ENCODE measurements at places on chromosomes 5 and 9.
A peak's percentile ranks its signal among the peaks of the same experiment; 100 is the strongest.

GRCh38 chr5:58156973-58157701 is 302.7 kb downstream of the PLK2 start:
- no peak for DNase-seq

DNA sequence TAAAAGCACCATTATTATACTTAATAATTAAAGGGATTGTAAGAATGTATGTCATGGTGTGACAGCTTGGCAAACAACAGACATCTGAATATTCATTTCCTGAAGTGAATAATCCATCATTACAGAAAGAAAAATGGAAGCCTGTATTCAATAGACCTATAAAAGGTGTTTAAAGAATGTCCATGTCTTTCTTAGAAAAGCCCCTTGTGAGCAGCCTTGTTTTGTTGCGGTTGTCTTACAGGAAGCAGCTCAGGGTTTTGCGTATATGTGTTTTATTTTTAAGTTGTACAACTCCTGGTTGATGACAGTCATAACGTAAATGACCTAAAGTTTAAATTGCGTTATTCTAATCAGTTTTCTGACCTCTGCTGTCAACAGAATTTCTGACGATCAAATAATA is 53.8 kb downstream of the CAST start:
- no peak for DNase-seq

DNA sequence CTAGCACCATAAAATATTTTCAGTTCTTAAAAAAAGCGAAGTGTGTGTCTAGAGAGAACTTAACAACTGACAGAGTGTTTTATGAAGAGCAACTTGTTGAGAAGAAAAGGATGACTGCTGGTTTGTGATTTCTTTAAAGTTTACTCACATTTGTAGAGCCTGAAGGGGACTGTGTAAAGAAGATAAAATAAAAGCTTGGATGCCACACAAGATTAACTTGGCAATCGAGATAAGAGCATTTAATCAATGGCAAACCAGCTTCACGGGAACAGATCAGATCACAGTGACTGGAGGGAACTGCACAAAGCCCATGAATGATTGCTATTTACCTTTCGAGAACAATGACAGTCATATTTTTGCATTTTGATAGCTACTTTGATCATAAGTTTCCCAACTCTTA is 2013.1 kb upstream of the CDH9 start:
- no peak for DNase-seq

DNA sequence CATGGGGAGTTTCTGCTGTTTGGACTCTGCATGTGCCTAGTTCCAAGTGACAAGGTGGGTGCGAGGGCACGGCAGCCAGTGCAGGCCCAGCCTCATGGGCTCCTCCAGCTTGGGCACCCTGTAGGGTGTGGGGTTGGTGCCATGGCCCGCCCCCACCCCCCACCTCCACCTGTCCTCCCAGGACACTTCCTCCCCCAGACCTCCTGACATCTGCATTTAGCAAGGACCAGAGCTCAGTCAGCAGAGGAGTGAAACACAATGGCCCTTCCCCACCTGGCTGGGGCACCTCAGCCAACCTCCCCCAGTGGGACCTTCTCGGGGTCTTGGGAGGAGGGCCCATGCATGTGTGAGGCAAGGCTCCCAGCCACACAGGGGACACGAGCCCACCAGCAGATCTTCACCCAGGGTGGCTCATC is 1.9 kb upstream of the NKD2 start:
- peak; percentile 8 for DNase-seq

DNA sequence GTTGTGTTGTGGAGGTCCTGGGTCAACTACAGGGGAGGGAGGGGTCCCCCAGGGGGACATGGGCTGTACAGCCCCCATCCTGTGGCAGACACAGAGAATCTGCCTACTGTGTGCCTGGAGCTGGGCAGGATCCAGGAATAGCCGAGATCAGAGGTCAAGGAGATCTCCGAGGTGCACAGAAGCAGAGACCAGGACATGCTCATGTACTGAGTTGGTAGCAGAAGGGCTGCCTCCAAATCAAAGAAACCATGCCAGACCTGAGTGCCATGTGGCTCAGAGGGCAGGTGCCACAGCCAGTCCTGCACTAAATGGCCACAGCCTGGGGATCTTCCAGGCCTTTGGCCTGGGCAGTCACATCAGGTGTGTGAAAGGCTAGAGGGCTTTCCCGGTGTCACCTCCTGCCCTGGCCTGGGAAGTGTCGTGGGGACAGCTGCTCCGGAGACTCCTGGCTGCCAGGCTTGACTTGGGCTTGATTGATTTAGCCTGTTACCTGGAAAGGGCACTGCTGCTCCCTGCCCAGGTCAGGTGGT is 27.8 kb downstream of the GSN start:
- no peak for DNase-seq

GRCh38 chr5:148897842-148898241 is 71.4 kb downstream of the ADRB2 start:
- DNase-seq: no peak

- no peak for DNase-seq
These were observed 73.4 kb downstream of the SGCD start for GRCh38 chr5:156400231-156400986.

DNA sequence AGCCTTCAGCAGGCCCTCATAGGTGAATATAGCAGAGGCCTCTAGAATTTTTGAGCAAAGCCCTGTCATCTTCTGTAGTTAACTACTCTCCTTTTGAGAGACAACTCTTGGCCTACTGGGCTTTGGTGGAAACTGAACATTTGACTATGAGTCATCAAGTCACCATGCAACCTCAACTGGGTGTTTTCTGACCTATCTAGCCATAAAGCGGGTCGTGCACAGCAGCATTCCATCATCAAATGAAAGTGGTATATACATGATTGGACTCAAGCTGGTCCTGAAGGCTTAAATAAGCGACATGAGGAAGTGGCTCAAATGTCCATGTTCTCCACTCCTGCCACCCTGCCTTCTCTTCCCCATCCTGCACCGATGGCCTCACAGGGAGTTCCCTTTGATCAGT is 1115.5 kb downstream of the TAF11L14 start:
- no peak for DNase-seq

GRCh38 chr5:164560216-164560615 is 1054.8 kb downstream of the MAT2B start:
- no peak for DNase-seq

- DNase-seq: no peak
These were observed 125.8 kb downstream of the CARTPT start for GRCh38 chr5:71844862-71845261.

DNA sequence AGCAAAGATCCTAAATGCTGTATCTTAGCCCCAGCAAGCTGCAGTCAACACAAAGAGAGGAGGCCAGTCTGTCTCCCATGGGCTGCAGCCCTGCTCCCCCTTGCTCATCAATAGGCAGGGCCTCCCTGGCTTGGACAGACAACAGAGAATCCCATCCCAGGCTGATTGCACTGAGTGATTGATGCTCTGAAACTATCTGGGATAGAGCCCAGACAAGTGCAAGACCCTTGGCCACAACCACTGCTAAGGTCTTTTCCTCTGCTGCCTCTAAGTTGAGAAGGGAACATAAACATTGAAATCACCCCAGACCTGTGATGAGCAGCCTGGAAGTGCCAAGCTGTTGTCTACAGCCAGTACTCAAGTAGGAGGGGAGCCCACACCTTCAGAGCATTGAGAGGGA is 661.0 kb upstream of the CDH18 start:
- no peak for DNase-seq

- no peak for DNase-seq
These were observed 166.9 kb upstream of the CCNH start for GRCh38 chr5:87579678-87580077.

DNA sequence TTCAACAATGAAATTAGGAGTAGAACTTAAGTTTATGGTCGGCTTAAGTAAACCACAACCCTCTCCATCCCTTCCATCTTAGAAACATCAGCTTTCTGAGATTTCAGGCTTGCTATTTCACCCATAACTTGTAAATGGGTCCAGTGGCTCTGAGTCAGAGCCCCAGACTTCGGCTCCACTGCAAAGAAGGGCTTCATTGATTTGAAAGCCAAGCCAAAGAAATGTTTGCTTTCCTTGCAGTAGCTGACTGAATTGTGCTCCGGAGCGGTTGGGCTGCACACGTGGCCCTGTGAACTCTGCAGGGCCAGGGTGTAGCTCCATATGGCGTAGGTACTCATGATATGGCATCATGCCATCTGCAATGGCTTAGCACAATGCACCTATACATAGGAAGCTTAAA is 57.0 kb downstream of the NREP start:
- DNase-seq: no peak

DNA sequence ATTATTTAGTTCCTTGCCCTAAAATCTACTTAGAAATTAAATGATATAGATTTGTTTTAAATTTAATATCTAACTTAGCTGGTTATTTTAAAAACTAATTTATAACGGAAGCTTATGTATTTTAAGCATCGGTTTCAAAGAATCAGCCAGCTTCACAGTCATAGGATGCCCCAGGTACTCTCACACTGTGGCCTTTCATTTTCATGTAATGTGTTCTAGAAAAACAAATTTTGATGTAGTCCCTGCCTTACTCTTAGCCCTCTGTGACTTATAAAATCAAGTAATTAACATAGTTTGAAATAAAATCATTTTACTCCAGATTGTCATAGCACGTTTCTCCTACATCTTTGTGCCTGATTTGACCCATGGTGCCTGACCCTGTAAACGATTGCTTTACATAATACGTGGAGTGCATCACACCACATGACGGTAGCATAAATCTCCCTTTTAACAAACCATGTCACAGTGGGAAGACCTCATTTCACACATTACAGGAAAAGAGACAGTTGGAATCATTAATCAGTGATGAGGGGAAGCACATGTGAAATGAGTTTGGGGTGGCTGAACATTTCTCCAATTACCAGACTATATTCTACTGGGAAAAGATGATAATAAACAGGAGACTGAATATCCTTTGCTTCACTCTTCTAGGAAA is 731.5 kb upstream of the CDH9 start:
- no peak for DNase-seq

DNA sequence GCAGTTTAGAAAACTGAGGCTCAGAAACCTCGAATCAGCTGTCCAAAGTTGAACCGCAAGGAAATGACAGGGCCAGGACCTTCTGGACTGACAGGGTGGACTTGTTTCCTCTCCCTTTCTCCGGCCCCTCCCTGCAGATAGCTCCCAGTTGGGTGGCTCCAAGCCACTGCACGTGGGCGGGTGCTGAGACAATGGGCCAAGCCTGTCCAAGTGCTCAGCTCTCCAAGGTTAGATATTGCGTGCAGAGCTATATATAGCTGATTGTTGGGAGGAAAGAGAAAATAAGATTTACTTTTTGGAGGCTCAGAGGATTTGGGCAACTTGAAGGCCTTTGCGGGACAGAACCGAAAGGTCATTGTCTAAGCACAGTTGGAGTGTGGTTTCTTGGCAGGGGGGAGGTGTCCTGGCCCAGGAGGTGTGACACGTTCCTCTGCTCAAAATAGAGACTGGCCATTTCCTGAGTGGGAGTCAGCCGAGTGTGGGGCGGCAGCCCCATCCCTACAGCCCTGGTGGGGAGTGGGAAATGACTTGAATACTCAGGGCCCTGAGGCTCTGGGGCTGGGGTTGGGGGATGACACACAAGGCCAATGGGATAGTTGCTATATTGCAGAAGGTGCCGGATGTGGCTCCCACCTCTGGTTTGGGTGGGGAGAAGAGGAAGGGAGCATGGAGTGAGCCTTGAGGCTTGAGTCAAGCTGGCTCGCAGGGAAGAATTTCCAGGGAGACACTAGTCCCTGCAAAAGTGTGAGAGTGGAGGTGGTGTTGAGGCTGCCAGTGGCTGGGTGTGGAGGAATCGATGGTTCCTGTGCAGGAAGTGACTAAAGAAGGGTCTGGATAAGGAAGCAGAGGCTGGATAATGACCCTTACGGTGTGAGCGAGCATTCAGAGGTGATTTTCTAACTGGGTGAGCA is 44.4 kb upstream of the SMAD5 start:
- DNase-seq: peak; percentile 81

GRCh38 chr9:138098908-138099791 is 221.6 kb downstream of the CACNA1B start:
- no peak for DNase-seq

DNA sequence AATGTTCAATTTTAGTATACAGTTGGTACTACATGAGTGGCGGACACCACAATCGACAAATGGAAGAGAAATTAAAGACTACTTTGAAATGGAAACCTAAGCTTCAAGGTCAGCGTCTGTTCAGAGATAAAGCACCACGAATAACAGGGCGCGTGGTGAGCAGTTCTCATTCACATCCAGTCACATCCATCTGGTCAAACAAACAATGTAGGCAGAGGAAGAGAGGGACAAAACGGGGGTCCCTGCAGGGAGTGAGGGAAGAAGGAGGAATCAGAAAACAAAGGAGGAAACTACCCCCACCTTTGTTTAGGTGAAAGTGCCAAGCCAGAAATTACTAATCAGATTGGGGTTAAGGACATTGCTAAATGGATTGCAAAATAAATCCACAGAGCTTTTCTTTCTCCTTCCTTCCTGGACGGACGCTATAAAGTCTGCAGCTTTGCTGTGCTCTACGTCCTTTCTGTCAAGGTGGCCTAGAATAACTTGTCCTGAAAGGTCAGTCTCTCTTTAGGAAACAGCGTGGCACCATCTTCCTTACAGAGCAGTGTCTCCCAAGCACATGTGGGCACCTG is 138.6 kb downstream of the ENTREP1 start:
- no peak for DNase-seq

DNA sequence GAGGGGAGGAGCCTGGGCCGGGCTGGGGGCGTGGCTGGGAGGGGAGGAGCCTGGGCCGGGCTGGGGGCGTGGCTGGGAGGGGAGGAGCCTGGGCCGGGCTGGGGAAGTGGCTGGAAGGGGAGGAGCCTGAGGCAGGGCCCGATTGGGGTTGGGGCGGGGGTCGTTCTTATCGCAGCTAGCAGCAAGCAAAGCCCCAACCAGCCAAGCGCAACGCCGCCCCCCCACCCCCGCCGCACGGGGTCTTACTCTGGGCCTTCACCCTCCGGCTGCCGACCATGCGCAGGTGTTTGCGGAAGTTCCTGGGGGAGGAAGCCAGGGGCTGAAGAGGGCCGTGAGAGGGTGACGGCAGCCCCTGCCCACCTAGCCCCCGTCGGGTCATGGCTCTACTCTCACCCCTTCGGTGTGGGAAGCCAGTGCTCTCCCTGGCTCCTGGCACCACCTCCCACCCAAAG is 5.0 kb downstream of the NSMF start:
- DNase-seq: peak; percentile 57

DNA sequence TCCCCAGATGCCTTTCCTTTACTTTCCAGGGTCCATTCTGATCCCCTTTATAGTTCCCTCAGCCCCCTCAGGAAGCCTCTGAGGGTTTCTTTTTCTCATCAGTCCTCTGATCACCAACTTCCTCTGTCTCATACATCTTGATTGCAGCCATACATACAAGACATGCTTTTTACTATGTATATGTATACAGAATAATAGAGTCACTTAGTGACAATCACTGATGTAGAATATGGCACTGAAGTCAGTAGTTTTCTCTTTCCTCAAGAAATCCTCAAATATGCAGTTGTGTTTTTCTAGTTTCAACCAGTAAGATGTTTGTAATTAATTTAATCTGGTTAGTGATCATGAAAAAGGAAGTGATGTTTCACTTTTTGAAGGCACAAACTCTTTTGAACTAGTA is 364.1 kb downstream of the MAN2A1 start:
- no peak for DNase-seq
